ENCODE measurements at places on chromosomes 11 and 22.

DNA sequence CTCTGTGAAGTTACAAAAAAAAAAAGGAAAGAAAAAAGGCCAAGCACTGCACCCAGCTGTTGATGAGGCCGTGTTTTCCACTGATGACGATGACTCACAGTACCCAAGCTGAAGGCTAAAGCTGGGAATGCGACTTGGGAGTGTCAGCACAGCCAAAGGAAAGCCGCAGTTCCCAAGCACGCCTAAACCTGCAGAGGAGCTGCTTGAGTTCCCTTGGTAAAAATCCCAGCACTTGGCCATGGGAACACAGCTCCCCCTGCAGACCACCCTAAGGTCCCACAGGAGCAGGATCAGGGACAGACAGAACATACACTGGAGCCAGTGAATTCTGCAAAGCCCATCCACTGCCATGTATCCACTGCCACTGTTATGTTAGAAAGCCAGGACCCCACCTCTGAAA is 39.9 kb downstream of the SERGEF start:
- peak; percentile 6 for DNase-seq

DNA sequence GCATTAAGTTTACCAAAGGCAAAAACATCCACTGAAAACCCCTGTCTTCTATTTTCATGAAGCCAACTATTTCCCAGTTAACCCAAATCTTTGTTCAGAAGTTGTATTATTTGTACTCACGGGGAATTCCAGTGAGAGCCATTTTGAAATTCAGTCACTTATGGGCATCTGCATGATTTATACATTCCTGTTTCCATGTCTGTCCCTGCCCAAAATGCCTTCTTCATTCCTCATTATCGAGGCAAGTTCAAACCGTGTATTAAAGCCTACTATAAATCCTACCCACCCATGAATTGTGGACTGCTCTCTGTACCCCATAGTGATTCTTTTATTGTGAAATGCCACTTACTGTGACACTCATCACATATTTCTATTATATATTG is 772.7 kb downstream of the DLG2 start:
- DNase-seq = no peak

DNA sequence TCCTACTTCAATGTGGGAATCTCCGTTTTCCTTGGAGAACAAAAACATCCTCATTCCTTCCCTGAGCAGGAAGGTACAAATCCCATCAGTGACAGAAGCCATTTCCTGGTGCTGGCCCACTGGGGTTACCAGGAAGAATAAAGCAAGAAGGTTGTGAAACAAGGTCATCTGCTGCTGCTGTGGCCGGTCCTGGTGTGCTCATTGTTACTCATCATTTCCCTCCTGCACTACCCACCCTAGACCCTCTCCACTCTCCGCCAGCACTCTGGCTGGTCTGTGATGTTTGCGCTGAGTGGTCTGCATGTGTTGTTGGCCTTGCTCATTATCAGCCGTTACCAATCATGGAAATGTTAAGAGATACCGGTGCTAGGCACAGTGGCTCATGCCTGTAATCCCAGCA is 37.0 kb downstream of the OSBP2 start:
- no peak for DNase-seq

DNA sequence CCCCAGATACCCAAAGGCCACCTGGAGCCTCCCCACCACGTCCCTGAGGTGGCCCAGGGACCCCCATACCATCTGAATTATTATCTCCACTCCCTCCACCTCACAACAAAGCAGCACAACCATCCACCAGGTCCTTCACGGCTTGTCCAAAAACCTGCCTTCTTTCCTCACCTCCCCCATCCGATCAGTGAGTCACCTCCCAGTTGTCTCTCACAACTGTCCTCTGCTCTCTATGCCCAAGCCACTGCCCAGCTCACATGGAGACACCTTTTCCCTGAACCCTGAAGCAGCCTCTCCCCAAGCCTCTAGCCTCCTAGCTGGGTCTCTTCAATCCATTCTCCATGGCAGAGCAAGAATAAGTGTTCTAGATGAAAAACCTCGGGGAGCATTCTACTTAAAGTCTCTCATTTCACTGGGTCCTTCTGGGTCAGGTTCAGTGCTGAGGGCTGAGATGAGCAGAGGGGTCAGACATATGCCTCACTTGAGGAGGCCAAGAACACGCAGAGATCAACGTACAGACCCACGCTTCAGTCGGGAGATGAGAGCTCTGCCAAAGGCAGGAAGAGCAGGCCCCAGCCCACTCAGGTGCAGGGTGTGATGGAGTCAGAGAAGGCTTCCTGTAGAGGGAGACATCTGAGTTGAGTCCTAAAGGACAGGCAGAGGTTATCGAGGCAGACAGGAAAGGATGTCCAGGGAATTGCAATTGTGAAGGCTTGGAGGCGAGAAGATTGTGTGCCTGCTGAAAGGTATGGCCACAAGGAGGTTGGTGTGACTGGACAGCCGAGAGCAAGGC is 74.7 kb downstream of the PDE2A start:
- DNase-seq = no peak

DNA sequence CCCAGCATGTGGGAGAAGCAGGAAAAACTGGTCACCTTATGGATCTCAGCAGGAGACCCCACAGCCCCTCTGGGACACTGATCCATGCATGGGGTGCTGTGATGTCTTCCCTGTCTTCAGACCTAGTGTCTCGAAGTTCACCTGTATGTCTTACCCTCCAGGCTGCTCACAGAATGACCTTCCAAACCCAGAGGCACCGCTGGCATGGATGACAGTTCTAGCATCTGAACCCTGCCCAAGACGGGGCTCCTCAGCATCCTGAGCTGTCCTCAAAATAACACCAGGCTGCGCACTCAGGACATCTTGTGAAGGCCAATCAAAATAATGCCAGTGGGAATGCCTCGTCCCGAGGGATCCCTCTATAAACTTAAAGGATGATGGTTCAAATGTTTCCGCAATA is 824.9 kb downstream of the TBC1D22A start:
- no peak for DNase-seq

GRCh38 chr11:85232559-85232958 is 394.6 kb downstream of the DLG2 start:
- DNase-seq = no peak

DNA sequence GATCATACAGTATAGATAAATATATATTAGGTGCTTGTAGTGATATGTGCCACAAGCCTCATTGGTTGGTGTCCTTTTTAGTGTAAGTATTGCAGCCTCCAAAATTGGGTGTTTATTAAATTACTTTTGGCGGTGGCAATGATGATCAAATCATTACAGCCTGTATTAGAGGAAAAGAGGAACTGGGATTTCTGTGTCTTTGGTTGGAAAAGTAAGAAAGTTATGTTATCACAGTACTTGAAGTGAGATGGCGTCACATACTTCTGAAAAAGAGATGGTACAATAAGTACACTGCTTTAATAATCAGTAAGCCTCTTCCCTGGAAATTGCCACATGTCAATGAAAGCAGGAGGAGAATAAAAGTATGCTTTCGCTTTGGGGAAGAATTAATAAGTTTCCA is 523 bp upstream of the MPZL3 start:
- DNase-seq = no peak

GRCh38 chr11:7621090-7621489 is 52.2 kb downstream of the CYB5R2 start:
- no peak for DNase-seq

DNA sequence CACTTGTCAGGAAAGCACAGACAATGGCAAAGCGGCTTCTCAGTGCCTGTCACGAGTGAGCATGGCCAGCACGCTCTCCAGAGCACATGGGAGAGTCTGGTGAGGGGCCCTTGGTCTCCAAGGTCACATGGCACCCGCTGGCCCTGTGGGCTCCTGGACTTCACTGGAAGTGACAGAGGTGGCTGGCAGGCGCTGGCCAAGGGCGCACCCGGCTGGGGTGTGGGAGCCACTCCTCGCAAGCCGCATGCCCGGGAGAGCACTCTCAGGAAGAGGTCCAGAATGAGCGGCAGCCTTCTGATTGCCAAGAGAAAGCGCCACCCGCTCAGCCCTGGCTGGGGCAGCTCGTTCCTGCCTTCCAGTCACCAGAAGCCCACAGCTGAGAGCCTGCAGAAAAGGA is 17.1 kb upstream of the MOB2 start:
- DNase-seq = no peak

Measured in stimulated activated CD4-positive, alpha-beta T cell treated with anti-CD3 and anti-CD28 coated beads, Interleukin-2, amount 100 ng/mL, for 24 hours (primary cell).